ENCODE measurements at places on chromosomes 6 and 20.

DNA sequence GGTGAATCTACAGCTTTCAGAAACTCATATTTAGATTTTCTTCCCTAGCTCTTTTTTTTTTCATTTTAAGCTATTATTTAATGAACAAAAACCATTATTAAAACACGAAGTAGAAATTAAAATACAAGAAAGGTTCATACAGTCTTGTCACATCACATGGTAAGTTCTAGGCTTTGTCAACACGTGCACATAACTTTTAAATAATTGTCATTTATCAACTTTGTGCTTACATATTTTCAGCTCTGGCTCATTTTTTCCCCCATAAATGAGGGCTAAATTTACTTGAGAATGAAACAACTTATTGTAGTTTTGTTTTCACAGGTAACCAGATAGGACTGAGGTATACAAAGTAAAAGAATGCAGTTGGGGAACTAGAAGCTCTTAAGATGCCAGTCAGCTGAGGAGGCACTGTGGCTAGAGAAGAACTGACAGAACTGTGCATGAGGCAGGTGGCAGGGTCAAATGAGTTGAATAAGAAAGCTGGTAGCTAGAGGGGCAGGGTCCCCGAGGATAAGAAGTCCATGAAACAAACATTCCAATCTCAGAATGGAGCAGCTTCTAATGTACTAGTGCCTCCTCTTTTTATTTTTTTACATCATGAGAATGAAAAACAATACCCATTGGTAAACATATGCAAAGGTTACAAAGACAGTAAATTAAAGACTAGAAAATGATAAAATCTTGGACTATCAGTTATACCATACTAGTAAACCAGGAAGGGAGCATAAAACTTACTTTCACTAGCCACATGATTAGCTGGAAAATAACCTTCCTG lies 141.5 kb downstream of the MYB start:
- DNase-seq: no peak

DNA sequence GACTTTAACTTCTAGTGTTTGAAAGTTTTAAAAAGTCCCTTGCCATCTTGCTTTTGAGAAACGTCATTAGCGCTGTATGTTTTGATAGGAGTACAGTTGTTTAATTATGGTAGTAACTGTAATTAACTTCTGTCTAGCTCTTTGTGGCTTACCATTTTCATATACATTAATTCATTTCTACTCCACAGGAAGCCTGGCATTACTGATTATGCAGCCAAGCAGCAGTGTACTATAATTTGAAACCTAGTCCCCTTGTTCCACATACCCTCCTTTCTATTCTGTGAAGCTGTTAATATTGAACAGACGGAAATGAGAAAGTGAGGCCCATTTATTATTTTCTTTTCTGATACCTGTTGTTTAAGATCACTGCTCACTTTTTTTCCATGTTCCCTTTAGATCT lies 235.4 kb downstream of the CDKAL1 start:
- no peak for DNase-seq

DNA sequence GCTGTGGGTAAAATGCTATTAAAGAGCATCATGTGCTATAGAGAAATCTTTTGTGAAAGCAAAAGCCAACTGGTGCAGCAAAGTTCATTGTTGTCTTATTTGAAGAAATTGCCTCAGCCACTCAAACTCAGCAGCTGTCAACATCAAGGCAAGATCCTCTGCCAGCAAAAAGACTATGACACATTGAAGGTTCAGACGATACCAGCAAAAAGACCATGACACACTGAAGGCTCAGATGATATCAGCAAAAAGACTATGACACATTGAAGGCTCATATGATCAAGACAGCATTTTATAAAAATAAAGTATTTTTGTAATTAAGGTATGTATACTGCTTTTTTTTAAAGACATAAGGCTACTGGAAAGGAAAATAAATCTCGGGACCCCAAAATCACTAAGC lies 118.4 kb upstream of the RUNX2 start:
- no peak for DNase-seq

GRCh38 chr20:3101737-3102574 lies 17.4 kb upstream of the AVP start:
- DNase-seq: no peak

GRCh38 chr20:12207875-12208274 lies 290.2 kb downstream of the BTBD3 start:
- no peak for DNase-seq
